ENCODE measurements at places on chromosomes 13 and 19.

GRCh38 chr13:113207890-113208420, 514 bp downstream of the PCID2 start:
- peak; percentile 53 for DNase-seq

DNA sequence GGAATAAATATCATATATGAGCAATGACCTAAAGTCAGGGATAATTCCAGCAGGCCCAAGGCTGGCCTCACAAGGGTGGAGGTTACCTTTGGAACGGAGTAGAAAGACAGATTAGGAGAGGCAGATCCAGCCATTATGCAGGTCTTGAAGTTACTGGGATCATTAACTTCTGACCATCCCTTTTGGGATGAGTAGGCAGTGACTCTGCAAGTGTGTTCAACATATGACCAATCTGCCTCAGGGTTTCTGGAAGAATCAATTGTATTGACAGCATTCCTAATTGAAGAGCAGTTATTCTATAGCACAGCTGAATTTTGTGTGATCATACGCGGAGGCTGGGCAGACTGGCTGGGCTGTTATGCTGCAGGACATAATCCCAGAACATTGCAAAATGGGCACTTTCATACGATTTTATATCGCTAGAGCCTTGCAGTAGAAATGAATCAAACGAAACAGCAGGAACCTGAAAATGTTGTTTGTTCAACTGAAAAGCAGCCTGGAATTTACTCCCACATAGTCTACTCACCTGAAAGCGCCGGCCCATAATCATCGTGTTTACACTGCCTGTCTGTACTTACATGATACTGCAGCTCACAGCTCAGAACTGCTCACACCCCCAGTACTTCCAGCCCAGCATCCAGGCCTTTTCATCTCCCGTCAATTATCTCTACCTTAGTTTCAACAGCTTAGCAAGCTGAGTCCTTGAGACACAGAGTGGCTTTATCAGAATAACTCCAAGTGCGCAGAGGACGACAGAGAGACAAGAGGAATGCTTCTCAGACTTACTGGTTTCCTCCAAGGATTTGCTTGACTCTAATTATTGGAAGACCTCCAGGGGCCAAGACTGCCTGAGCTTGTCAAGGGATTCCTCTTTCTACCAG, 556.1 kb downstream of the EFNB2 start:
- no peak for DNase-seq

- DNase-seq, result no peak
Observed at GRCh38 chr13:65856431-65856830, 1373.7 kb downstream of the PCDH9 start.

GRCh38 chr19:17244618-17245534, 843 bp downstream of the NR2F6 start:
- DNase-seq, result no peak

DNA sequence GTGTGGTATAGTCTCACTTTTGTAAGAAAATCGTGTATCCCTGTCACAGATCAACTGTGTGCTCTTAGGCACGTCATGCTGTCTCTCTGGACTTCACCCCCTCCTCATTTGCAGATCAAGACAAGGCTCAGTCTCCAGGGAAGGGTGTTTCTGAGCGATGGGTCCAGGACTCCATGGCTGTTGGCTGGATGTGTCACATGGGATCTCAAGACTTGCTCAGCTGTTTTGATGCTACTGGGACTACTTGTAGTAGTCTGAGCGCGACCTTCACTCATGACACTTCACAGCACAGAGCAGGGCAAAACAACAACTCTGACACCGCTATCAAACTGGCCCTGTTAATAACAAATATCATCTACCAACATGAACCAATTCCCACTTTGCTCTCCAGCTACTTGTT, 36.2 kb downstream of the SMAD9 start:
- no peak for DNase-seq

- DNase-seq, result no peak
Observed at GRCh38 chr13:97306106-97306505, 84.0 kb downstream of the MBNL2 start.

DNA sequence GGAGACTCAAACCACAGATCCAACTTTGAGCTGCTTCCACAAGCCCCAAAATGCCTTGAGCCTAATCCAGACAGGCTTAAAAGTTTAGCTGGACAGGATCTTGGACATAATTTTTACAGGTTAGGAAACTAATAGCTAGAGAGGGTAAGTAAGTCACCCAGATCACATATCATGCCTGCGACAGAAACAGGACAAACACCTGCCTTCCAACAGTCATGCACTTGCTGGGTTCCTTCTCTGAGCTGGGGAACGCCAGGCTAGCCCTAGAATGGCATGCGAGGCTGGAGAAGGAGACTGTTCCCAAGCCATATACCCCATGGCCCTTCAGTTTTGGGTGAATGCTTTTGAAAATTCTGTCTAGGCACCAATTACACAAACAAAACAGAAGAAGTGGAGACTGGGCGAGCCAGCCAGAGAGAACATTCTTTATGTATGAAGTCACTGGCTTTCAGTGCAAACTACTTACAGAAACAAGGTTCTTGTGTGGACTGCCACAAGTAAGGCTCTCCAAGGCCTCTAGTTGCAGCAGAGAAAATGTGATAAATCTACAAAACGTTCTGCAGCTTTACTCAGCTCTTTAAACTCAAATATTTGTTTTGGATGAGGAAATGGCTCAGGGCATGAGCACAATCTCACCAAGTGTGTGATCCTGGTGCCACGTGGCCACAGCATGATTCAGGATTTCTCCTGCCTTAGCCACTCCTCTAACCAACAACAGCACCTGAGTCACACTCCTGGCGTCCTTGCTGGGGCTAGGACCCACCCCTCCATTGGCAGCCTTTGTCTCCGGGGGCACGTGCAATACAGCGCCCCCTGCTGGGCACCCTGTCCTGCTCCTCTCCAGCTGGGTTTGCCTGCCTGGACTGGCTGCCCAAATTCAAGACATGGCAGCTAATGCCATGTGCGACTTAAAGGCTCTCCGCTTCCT, 73.4 kb upstream of the UBL3 start:
- peak; percentile 75 for DNase-seq

DNA sequence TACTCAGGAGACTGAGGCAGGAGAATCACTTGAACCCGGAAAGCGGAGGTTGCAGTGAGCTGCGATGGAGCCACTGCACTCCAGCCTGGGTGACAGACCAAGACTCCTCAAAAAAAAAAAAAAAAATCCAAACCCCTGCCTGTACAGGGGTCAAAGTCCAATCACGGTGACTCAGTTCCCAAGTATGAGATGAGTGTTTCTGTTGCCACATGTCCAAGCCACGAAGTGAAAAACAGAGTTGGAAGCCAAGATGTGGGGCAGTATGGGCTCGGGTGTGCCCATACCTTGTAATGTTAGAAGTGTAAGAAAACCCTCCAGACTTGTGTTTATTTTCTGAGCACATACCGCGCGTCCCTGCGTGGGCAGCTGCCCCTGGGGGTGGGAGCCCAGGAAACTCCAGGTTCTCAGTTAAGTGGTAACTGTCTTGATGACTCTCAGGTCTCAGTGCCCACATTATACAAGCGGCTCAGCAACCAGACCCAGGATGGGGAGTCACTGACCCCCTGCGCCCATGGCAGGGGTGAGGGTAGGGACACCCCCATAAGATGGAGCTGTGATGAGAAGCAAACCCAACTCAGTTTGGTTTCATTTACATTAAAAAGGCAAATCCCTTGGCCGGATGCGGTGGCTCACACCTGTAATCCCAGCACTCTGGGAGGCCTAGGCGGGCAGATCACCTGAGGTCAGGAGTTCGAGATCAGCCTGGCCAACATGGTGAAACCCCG, 1.2 kb upstream of the GPX4 start:
- peak; percentile 94 for DNase-seq
